ENCODE measurements at places on chromosomes 7 and 10.

- H3K27me3 ChIP-seq, result no peaks in the 10 kb centered on the region
- no peak for DNase-seq
- H3K36me3 ChIP-seq, result no peaks in the 10 kb centered on the region
- no peaks in the 10 kb centered on the region for H3K4me1 ChIP-seq
- H3K4me3 ChIP-seq, result no peak overlapping the region
- H3K27ac ChIP-seq, result no peak overlapping the region
Measured at GRCh38 chr10:79053081-79053434, 15.7 kb upstream of the ZMIZ1 start.

- no peak for DNase-seq
- H3K4me1 ChIP-seq, result no peaks in the 10 kb centered on the region
- no peak overlapping the region for H3K27ac ChIP-seq
- H3K27me3 ChIP-seq, result no peaks in the 10 kb centered on the region
- H3K36me3 ChIP-seq, result no peaks in the 10 kb centered on the region
Measured at GRCh38 chr7:132133501-132133900, 442.8 kb downstream of the PLXNA4 start.

GRCh38 chr10:121822180-121822579 is 105.7 kb downstream of the ATE1 start:
- no peak for DNase-seq
- H3K36me3 ChIP-seq, result no peaks in the 10 kb centered on the region
- H3K27ac ChIP-seq, result no peak overlapping the region
- no peaks in the 10 kb centered on the region for H3K27me3 ChIP-seq

DNA sequence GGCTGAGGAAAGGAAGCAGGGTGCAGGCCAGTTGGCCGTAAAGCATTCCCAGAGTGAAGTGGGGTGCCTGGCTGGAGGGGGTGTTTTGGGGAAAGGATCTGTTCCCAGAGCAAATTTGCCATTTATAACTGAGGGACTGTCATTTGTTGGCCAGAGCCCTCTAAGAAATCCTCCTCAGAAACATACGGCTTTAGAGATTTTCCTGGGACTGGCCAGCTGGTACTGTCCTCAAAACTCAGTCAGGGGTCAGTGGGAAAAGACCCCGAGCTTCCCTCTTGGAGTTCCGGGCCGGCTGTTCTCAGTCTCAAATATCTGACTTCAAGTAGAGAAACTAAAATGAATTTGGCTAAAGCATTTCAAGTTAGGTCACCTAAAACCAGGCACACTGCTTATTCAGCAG is 55.9 kb downstream of the ETV1 start:
- no peaks in the 10 kb centered on the region for H3K27me3 ChIP-seq
- no peak for DNase-seq
- H3K27ac ChIP-seq, result peak overlapping the region; percentile 8
- H3K36me3 ChIP-seq, result peaks cover 5% of the 10 kb centered on the region
- H3K4me1 ChIP-seq, result peaks cover 2% of the 10 kb centered on the region
- no peak overlapping the region for H3K4me3 ChIP-seq

DNA sequence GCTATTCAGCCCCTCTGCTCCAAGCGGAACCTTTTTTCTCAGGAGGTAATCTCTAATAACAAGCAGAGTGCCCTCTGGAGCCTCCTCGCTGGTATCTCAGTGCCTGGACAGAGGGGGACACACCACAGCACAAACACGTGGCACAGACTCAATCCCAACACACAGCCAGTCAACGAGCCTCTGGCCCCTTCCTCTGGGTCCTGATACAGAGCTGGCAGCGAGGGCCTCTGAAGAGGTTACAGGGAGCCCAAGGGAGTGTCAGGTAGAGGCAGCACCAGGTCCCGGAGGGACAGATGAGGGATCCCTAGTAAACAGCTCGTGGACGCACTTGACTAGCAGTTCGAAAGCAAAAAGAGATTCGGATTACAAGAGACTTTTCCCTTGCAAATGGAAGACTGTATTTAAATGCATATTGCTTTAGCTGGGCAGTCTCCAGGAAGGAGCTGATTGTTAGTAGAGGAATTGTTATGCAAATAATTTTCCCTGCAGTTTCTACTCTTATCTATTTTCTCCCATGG is 14.1 kb downstream of the CXCL12 start:
- H3K4me3 ChIP-seq, result no peak overlapping the region
- H3K27ac ChIP-seq, result no peak overlapping the region
- DNase-seq, result no peak
- no peaks in the 10 kb centered on the region for H3K4me1 ChIP-seq
- no peaks in the 10 kb centered on the region for H3K27me3 ChIP-seq

DNA sequence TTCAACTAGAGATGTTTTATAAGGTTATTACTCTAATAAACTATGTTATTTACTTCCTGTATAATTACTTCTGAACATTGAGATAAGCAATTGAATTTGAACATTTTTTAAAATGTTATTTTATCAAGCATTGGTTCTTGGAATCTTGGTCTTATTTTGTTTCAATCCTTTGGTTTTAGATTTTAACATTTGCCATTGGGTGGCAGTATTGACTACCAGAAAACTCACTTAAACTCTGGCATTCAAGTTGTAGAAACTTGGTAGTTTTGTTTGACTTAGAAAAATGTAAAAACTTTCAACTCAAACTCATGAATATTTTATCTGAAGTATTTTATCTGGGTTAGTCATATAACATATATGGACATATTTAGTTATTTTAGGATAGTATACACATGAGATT is 48.1 kb downstream of the ATRNL1 start:
- H3K27ac ChIP-seq, result no peak overlapping the region
- H3K27me3 ChIP-seq, result no peaks in the 10 kb centered on the region
- no peak overlapping the region for H3K4me3 ChIP-seq

GRCh38 chr7:25787336-25787735 is 364.7 kb upstream of the NFE2L3 start:
- H3K4me1 ChIP-seq, result peaks cover 2% of the 10 kb centered on the region
- no peaks in the 10 kb centered on the region for H3K27me3 ChIP-seq
- no peak overlapping the region for H3K4me3 ChIP-seq
- DNase-seq, result no peak
- H3K27ac ChIP-seq, result no peak overlapping the region
- H3K36me3 ChIP-seq, result no peaks in the 10 kb centered on the region

DNA sequence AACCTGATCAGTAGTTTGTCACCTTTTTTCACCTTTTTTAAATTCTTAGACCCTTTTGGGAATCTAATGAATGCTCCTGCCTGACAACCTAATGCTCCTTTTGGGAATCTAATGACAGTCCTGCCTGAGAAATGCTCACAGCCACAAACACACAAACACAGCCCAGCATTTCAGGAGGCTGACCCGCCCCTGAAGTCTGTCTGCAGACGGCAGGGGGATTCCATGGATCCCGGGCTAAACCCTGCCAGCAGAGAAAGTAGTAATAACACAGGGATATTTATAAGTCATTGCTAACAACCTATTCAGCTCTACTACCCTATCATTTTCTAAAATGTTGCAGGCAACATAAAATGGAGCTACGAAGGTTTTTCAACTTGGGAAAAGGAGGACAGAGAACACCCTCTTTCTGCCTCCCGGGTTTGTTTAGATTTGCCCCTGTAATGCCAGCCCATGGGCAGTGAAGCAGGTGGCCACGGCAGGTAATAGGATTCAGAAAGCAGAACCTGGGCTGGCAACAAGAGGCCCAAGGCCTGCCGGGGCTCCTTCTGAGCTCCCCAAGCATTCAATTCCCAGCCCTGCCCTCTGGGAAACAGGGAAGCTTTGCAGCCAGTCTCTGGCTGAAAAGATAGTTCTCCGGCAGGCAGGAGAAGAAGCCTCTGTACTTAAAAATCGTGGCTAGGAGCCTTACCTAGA is 65.2 kb downstream of the CREB3L2 start:
- H3K27ac ChIP-seq, result peak overlapping the region; percentile 52
- no peak for DNase-seq
- no peak overlapping the region for H3K4me3 ChIP-seq
- H3K27me3 ChIP-seq, result no peaks in the 10 kb centered on the region
- H3K36me3 ChIP-seq, result no peaks in the 10 kb centered on the region

DNA sequence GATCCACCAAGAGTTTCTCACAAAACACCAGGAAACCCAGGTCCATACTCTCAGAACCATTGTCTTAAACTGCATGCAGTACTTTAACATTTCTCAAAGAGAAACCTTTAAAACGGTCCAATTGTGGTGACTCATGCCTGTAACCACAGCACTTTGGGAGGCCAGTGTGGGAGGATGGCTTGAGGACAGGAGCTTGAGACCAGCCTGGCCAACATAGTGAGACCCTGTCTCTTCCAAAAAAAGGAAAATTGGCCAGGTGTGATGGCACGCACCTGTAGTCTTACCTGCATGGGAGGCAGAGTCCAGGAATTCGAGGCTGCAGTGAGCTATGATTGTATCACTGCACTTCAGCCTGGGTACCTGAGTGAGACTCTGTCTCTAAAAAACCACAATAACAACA is 97.5 kb upstream of the OIT3 start:
- H3K4me3 ChIP-seq, result no peak overlapping the region
- peak; percentile 31 for DNase-seq
- no peak overlapping the region for H3K27ac ChIP-seq

DNA sequence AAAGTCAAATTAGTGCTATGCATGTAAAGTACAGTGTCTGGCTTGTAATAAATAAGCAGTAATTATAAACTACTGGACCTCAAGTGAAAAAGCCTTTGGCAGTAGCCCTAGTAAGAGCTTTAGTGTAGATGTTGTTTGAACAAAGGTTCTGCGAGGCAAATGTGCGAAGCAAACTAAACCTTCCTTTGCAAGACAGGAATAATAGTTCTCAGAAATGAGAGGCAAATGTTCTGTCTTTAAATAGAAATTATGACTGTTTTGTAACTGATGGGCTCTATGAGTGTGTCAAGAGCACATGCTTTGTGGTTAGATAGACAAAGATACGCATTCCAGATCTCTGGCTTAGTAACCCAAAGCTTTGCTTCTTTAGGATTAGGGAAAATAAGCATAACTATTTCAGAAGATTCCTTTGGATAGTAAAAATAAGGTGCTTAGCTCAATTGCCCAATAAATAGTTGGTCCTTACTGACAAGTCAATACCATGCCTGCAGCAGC is 169.2 kb upstream of the CDC14C start:
- DNase-seq, result no peak
- no peak overlapping the region for H3K27ac ChIP-seq
- H3K27me3 ChIP-seq, result no peaks in the 10 kb centered on the region
- H3K4me1 ChIP-seq, result no peaks in the 10 kb centered on the region
- H3K36me3 ChIP-seq, result no peaks in the 10 kb centered on the region
- H3K4me3 ChIP-seq, result no peak overlapping the region
